Stimulated activated CD4-positive, alpha-beta T cell treated with anti-CD3 and anti-CD28 coated beads, Interleukin-1b, Interleukin-23, amount 100 ng/mL, for 48 hours (primary cell): ENCODE measurements at places on chromosomes 6 and 20.

- DNase-seq = no peak
Measured at GRCh38 chr6:46098678-46099077, 31.1 kb upstream of the ENPP4 start.

DNA sequence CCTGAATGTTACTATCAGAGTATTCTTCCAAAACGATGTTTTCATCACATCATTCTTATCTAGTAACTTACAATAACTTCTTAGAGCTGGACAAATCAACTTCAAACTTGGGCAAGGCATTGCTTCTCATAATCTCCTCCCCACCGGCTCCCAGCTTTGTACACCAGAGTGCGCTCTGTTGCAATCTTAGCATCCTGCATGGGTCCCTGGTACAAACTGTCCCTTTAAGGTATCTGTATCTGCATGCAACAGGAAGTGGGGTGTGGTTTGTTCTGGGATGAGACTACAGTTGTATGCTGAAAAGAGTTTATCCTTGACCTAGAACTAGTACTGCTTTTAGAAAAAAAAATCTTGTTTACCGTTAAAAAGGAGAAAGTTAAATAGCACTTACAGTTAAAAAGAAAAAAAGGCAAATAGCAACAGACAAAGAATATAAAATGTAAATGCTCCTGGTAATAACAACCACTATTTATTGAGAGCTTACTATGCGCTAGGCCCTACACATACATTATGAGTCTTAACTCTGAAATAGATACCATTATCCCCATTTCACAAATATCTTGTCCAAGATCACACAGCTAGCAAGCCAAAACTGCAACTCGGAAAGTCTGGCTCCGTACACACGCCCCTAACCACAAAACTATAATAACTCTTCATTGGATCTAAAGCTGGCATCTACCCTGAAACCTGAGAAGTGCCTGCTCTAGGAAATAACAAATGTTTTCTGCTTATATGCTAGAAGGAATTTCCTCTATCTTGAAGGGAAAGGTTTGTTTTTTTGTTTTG, 9.8 kb upstream of the HECA start:
- DNase-seq = peak; percentile 82

- no peak for DNase-seq
Measured at GRCh38 chr20:46171476-46171875, 53.4 kb downstream of the CD40 start.

- no peak for DNase-seq
Measured at GRCh38 chr6:105111105-105111504, 68.7 kb downstream of the POPDC3 start.

DNA sequence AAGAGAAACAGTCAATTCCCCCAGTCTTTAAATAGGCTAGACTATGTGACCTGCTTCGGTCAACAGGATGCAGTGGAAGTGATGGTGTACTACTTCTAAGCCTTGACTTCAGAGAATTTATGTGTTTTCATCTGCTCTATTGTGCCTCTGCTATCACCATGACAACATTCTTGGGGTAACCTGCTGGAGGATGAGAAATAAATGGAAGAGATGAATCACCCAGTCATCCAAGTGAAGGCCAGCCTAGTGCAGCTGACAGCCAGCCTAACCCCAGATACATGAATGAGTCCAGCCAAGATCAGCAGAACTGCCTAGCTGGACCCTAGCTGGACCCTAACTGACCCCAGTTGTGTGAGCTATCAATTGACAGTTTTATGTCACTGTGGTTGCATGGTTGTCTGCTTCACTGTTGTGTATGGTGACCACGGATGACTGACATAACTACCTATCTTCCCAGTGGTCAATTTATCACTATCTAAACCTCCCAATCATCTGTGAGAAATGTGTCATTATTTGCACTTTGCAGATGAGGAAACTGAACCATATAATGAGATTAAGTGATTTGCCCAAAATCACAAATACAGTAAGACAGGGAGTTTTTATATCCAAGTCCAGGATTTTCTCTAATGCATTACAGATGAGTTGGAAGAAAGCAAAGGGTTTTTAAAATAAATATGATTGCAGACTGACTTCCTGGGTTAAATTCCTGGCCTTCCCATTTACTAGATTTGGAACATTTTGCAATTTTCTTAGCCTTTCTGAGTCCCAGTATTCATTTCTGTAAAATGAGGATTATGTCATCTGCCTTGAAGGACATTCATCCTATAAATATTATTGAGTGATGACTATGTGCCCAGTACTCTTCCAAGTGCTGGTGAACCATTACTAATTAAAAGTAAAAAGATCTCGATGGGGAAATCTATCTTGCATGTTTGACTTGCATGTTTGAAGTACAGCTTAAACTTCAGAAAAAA, 136.4 kb upstream of the PLCB4 start:
- no peak for DNase-seq

GRCh38 chr6:15677822-15678221, 15.0 kb upstream of the DTNBP1 start:
- DNase-seq = no peak

GRCh38 chr6:84052204-84052882, 18.8 kb downstream of the MRAP2 start:
- DNase-seq = no peak

GRCh38 chr6:4297348-4297747, 162.0 kb upstream of the ECI2 start:
- DNase-seq = no peak

DNA sequence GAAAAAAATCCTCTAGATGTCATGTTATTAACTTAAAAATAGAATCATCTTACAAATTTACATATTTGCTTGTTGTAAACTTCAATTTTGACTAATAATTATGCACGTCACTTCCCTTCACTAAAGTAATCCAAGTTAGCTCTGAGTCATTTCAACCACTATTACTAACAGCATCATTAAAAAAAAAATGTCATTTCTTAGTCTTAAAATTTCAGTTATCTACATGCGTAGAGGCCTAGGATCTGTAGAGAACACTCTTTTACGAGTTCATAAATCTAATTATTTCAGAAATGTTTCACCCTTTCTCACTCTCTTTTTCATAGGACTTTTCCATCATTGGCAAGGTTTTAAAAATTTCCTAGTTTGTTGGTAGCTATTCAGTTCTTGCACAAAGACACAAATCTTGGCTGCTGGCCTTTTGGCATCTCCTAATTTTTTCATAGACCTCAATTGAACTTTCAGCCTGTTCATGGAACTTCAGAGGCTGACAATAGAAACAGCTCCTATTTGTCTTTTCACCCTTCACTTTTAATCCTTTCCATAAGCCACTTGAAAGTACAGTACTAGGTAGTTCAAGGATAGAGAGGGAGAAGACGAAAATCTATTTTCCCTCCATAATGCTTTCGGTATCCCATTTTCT, 61.5 kb downstream of the OGFRL1 start:
- no peak for DNase-seq

- no peak for DNase-seq
Measured at GRCh38 chr20:36441416-36441815, 99.9 kb upstream of the MYL9 start.

- no peak for DNase-seq
Measured at GRCh38 chr6:84739866-84740208, 24.6 kb downstream of the TBX18 start.

DNA sequence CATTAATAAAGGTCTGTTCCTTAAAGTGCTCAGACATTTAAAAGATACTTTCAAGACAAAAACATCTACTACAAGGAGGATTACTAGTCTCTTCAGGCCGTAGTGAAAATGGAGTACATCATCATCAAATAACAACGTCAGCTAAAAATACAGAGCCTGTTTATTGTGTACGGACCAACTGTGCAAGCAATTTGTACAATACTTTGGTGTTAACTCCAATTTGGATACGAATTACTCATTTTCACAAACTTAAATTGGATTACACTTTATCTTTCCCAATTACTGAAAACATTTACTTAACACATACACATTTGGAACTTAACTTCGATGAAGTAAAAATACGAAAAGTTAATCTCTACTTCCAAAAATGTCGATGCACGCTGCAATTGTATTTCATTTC, 802 bp downstream of the CYP39A1 start:
- DNase-seq = no peak
